Esophagus squamous epithelium (tissue), 5 donors: ENCODE measurements at places on chromosomes 4 and X.

GRCh38 chr4:26992657-26993361, 132.2 kb downstream of the STIM2 start:
- DNase-seq, result no peak

DNA sequence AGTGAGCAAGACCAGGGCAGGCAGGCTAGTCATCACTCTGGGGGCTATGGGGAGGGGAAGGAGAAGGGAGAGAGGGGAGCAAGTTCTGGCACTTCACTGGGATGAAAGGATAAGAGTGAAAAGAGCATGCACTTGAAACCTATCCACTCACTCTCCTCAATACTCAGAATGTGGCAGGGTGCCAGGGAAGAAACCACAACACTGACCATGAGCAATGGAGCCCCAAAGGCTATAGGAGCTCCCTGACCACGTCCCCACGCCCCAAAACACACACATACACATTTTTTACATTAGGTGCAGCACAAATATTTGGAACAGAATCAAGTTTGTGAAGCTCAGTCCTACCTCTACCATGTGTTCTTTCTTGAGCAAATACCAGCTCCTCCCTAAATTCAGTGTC, 132.2 kb downstream of the IDS start:
- DNase-seq, result no peak

GRCh38 chr4:123744664-123745290, 348.2 kb downstream of the SPRY1 start:
- no peak for DNase-seq

DNA sequence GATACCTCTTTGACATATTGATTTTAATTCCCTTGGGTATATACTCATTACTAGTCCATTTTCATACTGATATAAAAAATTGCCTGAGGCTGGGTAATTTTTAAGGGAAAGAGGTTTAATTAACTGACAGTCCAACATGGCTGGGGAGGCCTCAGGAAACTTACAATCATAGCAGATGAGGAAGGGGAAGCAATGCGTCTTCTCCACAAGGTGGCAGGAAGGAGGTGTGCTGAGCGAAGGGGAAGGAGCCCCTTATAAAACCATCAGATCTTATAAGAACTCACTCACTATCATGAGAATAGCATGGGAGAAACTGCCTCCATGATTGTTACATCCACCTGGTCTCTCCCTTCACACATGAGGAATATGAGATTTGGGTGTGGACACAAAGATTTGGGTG, 42.4 kb downstream of the MSX1 start:
- DNase-seq, result no peak

DNA sequence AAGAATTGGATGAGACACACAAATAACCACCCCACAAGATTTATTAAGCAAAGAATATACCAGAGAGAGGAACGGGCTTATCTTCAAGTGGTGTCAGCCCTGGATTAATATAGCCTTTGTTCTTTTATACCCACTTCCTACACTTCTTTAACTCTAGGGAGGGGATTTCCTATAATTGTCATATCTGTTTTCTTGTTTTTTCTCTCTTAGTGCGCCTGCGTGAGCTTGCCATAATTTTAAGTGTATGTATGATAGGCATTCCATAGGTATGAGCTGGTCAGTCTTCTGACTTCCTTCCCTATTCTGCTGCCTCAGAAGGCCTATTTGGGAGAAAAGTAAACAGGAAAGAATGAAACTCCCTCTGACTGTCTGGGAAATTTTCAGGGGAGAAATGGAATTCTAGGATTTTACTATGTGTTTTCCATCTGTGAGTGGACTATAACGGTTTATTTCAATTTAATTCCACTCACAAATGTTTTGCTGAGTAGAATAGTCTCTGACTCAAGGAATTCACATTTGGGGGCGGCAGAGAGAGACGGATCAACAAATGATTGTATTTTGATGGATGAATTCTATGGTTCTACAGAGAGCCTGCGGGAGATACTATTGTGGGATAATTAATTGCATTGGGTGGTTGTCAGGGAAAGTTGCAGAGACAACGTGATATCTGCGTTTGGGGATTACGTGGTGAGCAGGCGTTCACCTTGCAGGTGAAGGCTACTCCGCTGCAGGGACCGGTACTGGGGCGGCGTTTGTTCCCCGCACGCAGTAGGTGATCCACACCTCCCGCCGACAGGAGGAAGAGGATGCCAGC, 626 bp upstream of the CEP135 start:
- no peak for DNase-seq

DNA sequence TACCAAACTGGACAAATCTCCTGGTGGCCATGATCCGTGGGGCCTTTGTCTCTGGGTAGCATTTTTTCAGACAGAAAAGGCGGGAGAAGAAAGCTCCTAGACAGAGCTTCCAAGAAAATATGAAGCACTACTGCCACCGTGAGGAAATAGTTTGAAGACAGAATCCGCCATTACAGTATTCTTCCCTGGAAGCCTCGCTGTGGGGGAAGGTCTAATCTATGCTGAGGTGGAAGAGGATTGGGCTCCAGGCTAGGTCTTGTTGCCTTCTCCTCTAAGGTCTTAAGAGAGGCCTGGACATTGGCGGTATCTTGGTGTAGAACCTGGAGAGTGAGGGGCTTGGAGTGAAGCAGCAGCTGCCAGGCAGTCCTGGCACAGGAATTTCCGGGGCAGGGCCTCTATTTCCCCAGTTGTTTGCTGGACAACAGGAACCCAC, 218.9 kb downstream of the OR13H1 start:
- no peak for DNase-seq

GRCh38 chrX:116009346-116009745, 161.2 kb upstream of the AGTR2 start:
- no peak for DNase-seq

DNA sequence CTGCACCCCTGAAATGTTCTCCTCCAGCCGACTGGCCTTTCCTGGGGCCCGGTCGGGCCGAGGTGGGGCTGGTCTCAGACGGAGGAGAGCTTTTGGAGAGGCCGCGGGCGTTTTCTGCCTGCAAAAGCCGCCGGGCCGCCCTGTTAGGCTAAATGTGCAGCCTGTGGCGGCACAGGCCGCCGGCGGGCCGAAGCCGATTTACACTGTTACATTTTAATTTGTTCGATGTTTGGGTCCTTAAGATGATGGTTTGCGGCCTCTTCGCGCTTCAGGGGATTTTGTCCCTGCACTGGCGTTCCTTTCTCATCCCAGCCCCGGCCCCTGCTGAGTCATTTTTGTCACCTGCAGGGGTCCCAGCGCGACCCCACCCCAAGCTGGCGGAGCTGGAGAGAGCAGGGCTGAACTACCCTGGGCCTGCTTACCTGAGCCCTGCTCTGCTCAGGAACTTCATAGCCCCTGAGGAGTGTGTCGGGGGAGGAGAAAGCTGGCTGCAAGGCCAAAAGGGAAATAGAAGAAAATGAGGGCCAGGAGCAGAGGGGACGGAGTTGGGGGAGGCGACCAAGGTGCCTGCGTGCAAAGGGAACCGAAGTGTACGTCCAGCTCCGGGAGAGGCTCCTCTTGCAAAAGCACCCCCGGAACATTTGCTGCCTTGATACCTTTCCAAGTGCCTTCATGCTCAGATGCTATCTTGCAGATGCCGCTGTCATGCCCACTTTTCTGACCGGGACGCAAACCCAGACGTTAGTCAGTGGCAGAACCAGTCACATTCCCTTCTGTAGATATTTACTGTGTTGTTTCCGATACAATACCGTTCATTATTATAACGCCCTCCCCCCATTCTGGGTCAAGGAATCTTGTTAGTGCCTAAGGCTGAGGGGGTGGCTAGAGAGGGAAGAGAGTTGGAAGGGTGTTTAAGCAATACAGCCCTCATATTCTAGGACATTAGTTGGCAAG, 977 bp upstream of the RBBP7 start:
- peak; percentile 33 for DNase-seq

DNA sequence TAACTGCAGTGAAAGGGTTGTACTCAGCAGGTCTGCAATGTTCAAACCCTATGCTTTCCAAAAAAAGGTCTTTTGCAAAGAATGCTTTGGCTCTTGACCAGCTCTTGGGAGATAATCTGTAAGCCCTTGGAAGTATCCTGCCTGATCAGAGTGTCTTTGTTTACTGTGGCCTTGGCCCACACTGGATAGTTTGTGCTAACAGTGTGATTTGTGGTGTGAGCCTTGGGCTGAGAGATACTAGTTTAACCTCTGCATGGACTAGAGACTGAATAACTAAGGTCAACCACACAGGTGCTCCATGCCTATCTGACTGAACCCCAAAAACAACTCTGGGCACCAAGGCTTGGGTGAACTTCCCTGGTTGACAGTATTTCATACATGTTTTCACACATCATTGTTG, 3.6 kb upstream of the MAGED1 start:
- no peak for DNase-seq

DNA sequence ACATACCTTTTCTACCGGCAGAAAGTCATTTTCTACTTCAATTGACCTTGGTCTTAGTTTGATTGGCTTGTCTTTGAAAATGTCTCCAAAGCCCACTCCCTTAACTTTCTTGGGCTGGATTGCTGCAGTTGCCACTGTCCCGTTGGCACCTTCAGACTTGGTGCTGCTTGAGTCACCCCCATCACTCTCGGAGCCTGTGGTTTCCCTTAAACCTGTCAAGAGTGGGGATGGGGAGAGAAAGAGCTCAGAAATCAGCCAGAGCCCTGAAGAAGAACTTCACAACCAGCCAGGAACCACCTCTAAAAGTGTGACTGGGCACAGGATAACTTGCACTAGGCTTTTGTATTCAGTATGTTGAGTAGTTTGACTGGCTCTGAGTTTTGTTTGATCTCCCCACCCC, 168.5 kb upstream of the MAP3K15 start:
- DNase-seq, result no peak

DNA sequence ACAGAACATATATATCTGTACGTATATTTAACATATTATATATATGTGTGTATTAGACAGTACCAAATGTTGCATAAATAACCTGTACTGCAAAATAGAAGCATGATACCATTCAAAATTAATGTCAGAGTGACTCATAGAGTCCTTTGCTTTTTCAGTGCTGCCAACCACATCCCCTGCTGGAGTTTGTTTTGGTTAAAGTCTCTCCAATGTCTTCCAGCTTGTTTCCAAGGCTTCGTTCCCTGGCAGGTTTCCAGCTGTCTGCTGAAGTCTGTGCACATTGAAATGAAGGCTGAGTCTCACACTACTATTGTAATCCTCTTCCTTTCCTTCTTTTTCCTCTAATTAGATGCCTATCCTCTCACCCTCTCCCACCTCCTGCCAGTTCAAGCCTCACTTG, 14.9 kb downstream of the NRK start:
- no peak for DNase-seq

DNA sequence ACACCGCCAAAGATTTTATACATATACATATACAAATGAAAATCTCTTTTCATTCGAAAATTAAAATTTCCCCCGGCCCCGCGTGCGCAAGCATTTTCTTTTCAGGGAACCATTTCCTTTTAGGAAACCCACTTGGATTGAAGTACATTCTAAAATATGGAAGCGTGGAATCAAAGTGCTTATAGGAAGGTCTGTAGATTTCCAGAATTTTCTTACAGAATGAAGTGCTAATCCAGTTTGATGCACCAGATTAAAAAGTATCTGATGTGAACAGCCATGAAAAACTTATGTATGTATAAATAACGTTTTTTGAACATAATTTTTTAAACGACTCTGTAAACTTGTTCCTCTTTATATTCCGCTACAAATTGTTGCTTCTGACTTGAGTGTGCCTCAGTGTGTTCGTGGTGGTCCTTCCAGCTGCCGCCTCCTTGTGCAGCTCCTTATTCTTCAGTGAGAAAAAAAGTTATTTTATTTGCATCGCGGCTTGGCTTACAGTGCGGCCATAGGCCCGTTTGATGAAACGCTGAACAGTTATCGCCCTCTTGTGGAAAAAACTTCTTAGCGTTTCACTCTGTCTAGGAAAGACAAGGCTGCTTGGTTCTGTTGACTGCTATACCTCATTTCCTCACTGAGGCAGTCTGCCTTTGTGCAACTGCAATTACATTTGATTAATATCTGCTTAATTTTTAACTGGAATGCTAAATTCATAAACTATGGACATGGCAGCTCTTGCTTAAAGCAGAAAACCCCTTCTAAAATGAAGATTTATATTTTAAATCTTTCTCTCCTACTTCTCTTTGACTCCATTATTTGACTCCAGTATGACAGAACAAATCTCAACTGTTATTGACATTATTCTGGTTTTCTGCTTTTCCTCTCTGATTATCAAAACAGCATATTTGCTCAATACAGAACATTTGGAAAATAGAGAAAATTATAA, 4.7 kb upstream of the NKX6-1 start:
- DNase-seq, result no peak

GRCh38 chrX:51487960-51488267, 8.5 kb downstream of the NUDT11 start:
- no peak for DNase-seq

DNA sequence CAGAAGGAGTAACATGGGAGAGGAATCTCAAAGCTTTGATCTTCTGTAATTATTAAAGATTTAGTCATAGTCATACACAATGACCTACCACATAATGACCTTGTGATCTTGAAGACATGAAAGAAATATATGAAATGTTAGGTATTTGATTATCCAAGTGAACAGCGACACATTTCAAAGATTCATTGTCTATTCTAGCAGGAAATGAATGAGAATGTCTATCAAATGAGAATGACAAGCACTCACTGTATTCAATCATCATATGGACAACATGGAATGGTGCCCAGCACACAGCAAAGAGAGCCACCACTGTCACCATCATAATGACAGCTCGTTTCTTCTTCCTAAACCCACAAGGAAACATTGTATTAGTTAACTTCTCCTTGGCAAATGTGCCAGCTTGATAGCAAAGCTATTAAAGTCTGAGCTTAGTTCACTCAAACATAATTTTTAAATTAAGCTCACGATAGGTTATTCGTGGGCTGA, 50.6 kb downstream of the QRFPR start:
- no peak for DNase-seq

GRCh38 chrX:133796282-133796681, 189.1 kb downstream of the GPC3 start:
- no peak for DNase-seq

DNA sequence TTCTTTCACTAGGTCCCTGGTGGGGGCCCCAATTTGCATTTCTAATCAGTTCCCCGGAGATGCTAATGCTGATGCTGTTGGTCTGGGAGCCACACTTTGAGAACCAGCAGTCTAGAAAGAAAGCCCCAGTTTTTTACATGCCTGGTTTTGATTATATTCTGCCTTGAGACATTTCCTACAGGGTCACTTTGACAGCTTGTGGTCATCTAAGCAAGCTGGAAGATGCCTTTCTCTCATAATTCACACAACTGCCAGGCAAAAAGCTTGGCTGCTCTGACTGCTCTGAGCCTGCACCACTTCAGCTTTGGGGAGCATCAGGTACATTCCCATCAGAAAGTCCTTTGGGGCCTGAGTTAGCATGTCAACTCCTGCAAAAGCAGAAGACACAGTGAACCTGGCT, 5.9 kb upstream of the PLAC1 start:
- no peak for DNase-seq

- DNase-seq, result no peak
Observed at GRCh38 chrX:41705680-41706374, 17.1 kb downstream of the GPR34 start.

DNA sequence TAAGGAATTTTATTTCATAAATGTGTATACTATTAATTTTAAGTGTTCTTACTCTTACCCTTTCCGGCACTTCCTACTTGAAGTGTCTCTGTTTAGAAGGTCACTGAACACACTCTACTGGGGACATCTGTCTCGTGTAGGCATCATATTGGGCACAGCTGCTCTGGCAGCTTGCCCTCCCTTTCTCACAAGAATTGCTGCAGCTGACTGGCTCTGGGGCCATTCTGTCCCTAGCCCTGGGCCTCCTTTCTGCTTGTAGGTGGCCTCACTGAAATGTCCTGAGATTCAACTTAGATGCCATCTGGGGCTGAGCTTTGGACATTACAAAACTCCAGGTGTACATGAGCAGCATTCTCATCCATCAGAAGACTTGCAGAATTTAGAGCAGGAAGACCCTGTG, 49.6 kb downstream of the SMAD1 start:
- DNase-seq, result no peak

GRCh38 chr4:151798678-151799416, 38.0 kb upstream of the GATB start:
- DNase-seq, result no peak
